ENCODE measurements at places on chromosomes 2 and 18.

GRCh38 chr2:162963156-162963555 is 124.6 kb upstream of the KCNH7 start:
- no peak for DNase-seq

GRCh38 chr2:234873828-234874173 is 78.0 kb upstream of the SH3BP4 start:
- DNase-seq: peak; percentile 90

- DNase-seq: no peak
Observed at GRCh38 chr2:65215946-65216345, 11.7 kb upstream of the ACTR2 start.

DNA sequence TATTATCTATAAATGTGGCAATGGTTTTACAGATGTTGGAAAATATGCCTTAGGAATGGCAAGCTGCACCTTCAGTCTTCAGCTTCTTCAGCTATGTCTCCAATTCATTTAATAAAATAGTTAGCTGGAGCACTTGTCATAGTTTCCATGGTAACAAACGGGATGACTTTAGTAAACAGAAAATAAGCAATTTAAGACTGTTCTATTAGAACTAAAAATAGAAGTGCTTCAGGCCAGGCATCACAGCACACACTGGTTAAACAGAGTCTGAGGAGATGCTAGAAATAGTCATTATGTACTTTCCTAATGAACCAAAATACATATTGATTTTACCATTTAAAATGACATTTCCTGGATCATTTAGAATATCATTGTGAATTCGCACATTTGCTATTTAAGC is 195.0 kb downstream of the GCA start:
- no peak for DNase-seq

DNA sequence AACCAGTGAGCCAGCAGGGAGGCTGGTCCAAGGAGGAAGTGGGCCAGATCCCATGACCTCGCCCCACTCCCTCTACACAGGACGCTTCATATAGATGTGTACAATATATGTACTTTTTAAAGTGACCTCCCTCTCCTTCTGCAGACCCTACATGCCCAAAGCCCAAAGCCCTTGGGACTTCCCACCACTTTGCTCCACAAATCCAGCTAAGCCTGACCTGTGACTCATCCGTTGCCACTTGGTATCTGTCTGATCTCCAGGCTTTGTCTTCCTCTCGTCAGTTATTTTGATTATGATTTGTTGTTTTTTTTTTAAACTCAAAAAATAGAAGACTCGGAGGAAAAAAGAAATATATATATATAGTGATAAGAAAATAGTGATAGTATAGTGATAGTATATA is 470.8 kb downstream of the KCNJ3 start:
- no peak for DNase-seq

- no peak for DNase-seq
Observed at GRCh38 chr2:163185160-163185559, 346.6 kb upstream of the KCNH7 start.

- no peak for DNase-seq
Observed at GRCh38 chr2:78721355-78722033, 304.0 kb upstream of the REG3G start.

DNA sequence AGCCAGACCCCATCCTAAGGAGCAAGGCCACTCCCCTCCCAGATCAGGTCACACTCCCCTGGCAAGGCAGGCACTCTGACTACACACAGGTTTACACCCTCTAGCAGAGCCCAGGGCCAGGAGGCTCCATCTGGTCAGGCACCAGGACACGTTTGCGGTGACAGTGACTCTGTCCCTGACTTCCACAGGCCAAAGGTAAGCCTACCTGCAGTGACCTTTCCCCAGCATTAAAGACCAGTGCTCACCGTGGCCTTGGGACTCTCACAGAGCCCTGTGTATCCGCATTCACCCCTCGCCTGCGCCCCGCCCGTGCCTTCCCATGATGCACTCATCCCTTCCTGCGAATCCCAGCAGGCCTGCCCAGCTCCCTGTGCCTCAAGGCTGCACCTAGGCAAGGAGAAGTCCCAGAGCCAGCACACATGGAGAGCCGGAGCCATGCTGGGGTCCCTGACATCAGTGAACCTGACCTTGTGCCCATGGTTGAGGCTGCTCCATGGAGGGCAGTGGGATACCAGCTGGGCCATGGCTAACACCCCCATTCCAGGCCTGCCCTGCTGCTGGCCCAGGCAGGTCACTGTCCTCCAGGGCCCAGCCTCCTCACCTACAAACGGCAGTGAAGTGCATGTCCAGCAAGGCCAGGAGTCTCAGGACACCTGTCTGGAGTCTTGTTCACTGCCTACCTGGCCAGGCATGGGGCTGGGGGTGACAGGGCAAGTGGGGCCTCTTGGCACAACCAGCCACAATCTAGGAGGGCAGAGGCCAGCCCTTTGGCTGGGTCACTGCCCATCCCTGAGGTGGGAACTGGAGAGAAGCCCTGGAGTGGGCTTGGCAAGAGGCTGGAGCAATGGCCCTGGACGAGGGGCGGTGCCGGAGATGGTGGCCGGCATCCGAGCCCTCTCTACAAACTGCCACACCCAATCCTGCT is 3.0 kb downstream of the NEURL3 start:
- no peak for DNase-seq

- DNase-seq: no peak
Observed at GRCh38 chr18:33264566-33264965, 176.0 kb downstream of the CCDC178 start.

DNA sequence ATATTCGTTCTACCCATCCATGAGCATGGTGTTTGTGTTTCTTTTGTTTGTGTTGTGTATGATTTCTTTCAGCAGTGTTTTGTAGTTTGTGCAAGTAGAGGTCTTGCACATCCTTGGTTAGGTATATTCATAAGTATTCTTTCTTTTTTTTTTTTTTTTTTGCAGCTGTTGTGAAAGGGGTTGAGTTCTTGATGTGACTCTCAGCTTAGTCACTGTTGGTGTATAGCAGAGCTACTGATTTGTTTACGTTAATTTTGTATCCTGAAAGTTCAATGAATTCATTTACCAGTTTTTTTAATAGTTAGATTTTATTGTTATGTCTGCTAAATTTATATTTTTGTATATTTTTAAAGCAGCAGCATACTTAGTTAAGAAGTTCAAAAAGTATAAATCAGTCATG is 834.4 kb upstream of the NRXN1 start:
- no peak for DNase-seq

GRCh38 chr2:83959266-83959665 is 499.8 kb downstream of the SUCLG1 start:
- no peak for DNase-seq

DNA sequence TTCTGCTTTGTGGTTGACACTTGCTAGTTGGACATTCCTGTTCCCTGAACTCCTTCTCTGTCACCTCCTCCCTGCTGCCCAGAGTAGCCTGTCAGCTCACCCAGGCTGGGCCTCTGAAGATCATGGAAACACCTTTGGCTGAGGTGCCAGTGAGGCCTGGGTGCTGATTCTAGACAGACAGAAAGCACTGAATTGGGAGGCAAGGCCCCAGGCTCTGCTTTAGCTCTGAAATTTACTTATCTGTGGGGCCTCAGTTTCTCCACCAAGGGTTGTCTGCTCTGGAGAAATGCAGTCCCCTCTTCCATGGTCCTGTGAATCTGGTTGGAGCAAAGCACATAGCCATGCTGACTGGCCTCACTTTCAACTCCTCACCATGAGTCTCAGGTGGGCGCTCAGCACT is 104.6 kb upstream of the SIX3 start:
- DNase-seq: no peak

DNA sequence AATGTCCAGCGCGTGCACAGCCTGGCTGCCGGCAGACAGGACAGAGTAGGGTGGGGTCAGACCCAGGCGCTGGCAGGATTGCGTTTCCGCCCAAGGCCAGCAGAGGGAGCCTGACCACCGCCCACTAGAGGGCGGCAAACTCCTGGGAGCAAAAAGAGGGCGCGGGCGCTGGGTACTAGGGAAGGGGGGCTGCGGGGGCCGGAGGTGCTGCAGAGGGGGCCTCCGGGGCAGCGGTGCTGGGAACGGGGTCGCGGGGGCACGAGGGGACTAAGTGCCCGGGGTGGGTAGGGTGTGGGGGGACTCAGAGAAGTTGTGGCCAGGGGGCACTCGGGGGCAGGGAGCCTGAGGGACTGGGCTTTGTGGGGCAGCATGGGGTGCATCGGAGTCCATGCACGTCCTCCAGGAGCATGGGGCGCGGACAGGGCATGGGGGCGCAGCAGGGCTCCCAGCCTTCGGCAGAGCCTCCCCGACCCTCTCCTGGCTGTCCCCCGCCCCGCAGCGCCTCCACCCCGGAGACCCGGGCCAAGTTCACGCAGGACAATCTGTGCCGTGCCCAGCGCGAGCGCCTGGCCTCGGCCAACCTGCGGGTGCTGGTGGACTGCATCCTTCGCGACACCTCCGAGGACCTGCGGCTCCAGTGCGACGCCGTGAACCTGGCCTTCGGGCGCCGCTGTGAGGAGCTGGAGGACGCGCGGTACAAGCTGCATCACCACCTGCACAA is 3.2 kb downstream of the TEKT4 start:
- DNase-seq: peak; percentile 71

DNA sequence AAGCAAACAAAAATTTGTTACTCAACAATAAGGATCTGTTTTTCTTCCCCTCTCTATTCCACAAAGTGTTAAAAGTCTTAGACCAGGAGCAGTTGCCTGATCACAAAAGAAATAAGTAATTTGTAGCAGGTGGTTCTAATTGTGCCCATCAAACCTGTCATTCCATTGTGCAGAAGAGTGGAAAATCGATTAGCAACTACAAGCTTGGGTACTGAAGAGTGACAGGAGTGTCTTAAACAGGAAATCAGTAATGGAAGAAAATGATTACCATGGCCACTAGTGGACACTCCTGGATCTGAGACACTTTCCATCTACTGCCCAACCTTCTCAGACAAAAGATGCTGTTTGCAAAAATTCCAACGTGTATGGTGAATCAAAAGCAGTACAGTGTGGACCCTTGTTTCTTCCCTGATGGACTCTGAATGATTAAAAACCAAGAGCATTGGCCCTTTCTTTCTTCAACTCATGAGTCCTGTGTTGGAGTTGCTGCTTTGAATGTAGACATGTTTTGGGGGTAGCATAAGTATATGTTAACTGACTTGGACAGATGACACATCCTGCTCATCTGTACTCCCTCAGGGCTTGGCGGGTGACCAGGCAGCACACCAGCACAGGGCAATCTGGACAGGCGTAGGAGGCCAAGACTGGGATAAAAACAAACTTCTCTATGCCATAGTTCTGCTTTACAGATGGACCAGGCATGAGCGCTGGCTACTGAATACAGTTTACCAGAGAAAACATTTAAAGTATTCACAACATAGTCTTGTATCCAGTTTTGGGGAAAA is 51.9 kb downstream of the PLA2R1 start:
- peak; percentile 20 for DNase-seq

DNA sequence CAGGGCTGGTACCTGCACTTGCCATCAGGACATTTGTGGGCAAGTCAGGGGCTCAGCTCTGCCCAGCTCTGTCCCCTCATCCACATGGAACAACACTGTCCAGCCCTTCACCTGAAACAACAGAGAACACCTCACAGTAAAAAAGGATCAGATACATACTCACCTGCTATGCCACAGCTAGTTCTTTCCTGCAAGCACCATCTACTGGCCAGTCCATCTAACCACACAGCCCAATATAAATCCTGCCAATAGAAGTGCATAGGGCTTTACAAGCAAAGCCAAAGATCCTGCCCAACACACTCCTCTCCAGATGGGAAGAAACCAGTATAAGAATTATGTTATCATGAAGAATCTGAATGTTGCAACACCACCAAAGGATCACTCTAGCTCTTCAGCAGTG is 52.2 kb upstream of the GALNT13 start:
- no peak for DNase-seq

DNA sequence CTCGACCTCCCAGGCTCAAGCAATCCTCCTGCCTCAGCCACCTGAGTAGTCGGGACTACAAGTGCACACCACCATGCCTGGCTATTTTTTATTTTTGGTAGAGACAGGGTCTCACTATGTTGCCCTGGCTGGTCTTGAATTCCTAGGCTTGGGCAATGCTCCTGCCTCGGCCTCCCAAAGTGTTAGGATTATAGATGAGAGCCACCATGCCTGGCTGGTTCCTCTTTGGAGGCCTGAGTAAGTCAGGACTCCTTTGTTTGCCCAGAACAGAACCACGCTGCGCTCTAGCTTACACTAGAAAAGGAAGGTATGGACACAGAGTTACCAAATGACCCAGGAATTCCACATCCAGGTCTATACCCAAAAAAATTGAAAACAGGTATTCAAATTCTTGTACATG is 135.9 kb upstream of the SLC1A4 start:
- no peak for DNase-seq

GRCh38 chr2:230219419-230220331 is at the start of gene SP110:
Gene SP110 (minus strand): TSS chr2:230219984. CDS start chr2:230216927, 3,057 bp downstream.
- peak; percentile 89 for DNase-seq

DNA sequence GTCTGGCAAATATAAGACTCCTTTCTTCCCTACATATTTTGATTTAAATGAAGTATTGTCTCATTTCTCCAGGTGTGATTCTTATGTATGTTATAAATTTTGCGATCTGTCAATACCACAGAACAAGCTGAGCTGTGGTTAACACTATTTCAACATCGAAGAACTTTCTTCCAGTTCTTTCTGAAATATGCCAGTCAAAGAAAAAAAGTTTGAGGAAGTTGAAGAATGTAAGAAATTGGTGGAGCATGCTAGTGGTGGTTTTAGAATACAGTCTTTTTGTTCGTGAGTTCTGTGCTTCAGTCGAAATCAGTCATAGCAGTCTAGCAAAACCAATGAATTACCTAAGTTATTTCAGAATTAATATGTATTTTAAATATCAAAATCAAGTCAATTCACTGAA is 8.6 kb upstream of the COBLL1 start:
- no peak for DNase-seq

DNA sequence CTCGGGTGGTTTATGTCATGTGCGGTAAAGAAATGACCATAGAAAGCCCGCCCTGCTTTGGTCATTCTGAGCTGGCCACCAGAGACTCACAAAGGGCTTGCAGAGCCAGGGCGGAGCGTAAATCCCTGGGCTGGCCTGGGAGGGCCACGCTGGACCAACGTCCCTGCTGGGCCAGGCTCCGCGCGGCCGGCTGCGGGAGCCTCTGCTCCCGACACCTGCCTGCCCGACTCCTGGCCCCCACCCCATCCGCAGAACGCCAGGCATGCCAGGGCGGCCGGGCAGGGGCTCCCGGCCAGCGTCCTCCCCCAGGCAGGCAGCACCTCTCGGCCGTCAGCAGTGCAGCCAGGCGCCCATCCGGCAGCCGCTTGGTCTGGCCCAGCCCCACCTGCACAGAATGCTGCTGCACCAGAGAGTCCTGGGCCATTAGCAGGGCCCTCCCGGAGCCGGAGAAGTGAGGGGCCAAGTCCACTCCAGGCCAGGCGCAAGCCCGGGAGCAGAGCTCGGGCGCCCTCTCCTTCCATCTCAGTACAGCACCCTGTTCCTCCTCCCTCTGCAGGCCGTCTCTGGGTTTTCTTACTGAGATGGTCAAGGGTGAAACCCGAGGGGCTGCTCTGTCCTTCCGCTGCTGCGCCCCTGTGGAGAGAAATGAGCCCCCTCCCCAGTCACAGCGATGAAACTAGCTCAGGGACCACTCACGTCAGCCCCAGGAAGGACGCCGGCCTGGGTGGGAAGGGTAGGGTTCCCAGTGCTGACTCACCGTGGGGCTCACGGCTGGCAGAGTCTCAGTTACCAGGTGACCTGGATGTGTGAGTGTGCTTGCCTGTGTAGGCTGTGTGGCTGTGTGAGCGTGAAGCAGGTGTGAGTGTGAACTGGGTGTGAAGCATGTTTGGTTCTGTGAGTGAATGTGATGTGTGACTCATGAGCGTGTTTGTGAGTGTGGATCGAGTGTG is 83.3 kb downstream of the PTGR3 start:
- DNase-seq: peak; percentile 52
